ENCODE measurements at places on chromosomes 1 and 21.

GRCh38 chr1:155392898-155393411 lies 72.3 kb downstream of the RUSC1 start:
- no peak for DNase-seq

GRCh38 chr1:39695016-39695415 lies 3.8 kb upstream of the HPCAL4 start:
- no peak for DNase-seq

DNA sequence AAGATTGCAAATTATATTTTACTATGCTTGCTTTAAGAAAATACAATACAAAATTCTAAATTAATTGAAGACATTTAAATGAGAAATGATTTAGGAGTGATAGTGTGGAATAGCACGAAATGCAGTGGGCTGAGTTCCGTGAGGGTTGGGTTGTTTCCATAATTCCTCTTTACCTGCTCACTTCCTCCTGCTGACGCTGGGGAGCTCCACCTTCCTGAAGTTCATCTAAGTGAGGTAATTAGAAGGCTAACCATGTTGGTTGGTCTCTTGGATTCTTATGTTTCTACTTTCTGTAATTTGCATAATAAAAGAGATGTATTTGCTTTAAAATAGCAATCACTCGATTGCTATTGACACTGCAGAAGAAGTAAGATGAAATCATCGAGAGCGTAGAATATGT lies 4.7 kb downstream of the OR14I1 start:
- no peak for DNase-seq

GRCh38 chr1:2271211-2271721 lies 43.1 kb downstream of the SKI start:
- no peak for DNase-seq

DNA sequence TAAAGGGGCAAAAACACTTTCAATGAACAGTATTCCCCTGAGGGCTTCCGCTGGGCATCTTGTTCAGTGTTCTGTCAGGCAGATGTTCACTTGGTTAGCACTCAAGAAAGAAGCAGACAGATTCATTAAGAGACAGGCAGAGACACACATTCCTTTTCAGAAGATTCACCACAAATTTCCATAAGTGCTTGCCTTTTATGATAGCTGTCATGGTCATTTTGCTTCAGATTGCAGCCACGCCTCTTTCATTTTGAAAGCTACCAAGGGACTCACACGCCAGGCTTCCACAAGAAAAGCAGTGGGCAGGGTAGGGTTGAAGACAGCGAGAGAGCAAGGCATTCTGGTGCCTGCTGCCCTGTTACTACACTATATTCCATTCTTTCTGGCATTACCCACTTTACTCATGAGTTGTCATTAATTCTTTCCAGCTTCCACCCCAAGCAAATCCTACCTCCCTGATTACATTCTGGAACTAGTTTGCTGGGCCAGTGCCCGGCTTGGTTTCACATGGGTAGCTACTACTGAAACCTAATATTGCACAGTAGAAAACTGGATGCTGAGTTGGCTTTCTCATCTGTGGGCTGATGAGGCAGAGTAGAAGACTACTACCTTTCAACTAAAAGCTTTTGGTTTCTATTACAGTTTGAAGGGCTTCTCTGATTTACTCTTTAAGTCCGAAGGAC lies 91.2 kb upstream of the COL24A1 start:
- DNase-seq: no peak

DNA sequence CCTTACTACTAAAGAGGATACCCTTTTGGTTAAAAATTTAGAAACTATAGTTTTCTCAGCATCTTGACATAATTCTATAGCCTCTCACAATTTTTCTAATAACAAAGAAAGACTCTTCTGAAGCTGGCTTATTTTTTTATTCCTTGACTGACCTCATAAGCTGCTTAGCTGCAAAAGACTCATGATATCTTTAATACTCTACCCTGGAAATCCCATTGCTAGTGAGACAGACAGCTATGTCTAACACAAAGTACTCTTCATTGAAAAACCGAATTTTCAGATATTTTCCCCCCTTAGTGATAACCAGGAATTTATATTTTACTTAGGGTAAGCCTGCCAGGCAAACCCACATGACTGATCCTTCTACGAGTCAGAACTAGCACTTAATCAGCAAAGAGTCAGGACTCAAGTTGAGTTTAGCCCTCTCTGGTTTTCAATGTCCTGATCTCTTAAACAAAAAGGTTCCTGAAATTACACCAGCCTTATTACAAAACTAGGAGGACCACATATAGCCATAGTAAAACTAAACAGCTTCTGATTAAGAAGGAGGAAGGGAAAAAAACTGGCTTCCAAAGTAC lies 56.9 kb downstream of the ENAH start:
- no peak for DNase-seq

DNA sequence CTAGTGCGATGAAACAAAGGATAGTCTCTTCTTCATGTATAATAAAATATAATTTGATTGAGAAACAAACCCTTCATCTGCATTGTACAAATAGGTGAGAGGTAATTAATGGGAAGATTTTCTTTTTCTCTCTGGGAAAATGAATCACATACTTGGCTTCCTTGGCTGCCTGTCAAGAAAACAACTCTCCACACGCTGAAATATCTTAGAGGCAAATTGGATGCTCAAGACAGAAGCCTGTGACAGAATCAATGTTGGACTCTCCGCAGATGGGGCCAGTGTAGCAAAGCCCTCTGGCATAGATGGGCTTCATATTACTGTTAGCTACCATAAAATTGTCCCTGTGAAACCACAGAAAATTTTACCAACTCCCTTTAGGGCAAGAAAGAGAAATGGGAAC lies 186.6 kb downstream of the GRIK1 start:
- no peak for DNase-seq

- no peak for DNase-seq
Measured at GRCh38 chr1:175787881-175788280, 44.5 kb upstream of the TNR start.

- no peak for DNase-seq
Measured at GRCh38 chr1:84365225-84366221, 32.8 kb upstream of the DNASE2B start.

DNA sequence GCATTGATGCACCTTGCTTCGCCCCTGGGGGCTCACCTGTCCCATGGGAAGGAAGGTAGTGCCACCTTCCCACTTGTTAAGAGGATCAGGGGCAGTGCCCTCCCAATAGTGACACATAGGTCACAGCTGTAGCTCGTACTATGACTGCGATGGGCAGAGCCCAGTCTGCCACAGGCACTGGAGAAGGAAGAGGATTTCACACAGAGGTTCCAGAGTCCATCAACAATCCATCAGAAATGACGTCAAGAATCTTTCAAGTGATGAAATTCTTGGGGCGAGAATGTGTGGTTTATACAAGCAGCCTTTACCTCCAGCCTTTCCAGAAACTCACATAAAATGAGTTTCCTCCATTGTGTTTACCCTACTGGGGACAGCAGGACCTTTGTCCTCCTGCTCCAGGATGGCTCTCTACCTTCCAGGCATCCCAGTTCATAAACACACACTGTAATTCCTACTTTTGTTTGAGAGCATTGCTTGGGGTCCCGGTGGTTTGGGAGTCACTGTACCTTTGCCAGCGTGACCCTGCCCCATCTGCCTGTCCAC lies 260.6 kb upstream of the VAMP3 start:
- DNase-seq: no peak

- DNase-seq: peak; percentile 44
Measured at GRCh38 chr21:38787461-38788274, 18.1 kb upstream of the ETS2 start.

DNA sequence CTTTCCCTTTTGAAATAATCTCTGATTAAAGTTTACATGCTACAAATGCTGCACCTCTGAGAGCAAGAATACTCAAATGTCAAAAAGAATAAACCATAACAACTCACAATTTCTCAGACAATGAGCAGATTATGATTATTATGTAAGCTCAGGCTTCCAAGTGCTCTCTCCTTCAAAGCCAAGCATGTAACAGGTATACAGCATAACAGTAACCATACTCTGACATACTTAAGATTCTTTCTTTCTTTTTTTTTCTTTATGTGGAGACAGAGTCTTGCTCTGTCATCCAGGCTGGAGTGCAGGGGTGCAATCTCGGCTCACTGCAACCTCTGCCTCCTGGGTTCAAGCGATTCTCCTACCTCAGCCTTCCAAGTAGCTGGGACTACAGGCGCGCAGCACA lies 155.4 kb downstream of the EIF4G3 start:
- no peak for DNase-seq

GRCh38 chr1:16174261-16174868 lies 18.5 kb upstream of the EPHA2 start:
- DNase-seq: no peak

DNA sequence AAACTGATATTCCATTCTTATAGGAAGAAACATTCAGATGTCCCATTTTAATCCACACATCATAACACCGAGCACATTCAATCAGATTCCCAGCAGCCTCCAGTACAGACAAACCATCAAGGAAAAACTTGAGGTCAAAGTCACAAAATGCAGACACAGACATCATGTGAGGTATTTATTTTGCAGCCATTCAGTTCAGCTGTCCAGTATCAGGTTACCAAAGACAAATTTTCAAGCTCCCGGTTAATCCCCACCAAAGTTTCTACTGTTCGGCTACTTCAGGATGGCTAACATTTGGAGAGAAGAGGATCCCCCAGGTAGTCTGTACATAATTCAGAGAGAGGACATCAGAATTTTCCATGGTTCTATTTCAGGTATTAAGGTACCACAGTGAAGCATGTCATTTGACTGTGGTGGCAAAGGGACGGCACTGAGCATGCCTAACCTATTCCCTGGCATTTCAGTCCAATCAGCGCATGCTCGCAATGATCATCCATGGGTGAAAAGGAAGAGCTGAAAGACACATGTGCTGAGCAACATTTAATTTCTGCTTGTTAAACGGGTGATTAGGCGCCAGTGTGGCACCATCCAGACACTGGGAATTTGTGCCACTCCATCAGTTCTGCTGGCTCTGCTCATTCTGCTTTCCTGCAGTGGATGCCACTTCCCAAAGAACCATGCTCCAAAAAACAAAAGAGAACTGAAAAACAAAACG lies 13.6 kb upstream of the NDC1 start:
- no peak for DNase-seq

DNA sequence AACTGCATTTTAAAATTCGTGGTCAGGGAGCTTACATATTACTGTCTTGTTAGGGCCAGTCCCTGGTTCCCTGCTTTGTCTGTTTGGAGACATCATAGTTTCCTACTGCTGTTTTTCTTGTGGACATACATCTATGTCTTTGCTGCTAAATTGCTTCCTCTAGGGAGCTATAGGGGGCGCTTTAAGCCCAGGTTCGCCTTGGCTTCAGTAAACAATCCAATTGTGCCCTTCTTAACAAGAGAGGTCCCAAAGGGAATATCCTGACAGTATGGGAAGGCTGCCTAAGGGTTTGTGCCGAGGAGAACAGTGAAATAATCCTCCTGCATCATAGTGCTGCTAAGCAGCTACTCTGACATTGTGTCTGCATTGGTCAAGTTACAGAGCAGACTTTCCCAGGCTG lies 112.5 kb downstream of the USH2A start:
- DNase-seq: no peak

DNA sequence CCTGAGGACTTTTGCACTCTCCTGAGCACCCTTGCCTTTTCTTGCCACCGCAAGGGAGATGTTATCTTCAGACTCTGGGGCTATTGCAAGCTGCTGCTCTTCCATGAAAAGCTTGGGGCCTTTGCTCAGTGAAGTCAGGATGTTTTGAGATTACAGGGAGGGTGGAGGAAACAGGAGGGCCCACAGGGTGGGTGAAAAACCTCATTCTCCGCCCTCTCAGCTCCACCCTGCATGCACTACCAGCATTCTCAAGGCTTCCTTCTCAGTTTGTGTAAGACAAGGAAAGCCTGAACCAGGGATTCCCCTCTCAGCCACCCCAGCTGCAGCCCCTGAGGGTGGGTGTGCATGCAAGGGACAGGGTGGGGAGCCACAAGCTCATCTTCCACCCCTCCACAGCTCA lies 25.8 kb upstream of the ZNF648 start:
- DNase-seq: no peak

- no peak for DNase-seq
Measured at GRCh38 chr1:97986041-97987005, 65.5 kb upstream of the DPYD start.
